Ecto neural progenitor cell (in vitro differentiated cells): ENCODE measurements at places on chromosomes 2 and 18.

DNA sequence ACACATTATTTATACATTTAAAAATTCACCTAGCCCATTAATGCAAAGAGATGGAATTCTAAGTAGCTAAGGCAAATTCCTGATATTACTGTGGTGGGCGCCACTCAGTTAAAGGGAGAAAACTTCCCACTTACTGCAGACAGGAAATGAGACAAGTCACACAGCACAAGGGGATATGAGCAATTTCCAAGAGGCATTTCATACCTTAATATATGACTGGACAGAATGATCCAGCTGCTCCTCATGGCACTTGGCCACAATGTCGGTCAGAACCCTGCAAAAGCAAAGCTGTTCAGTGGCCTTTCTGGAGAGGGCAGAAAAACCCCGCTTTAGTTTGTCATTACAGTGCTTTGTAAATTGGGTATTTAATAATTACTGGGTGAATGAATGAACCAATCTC is 121.4 kb upstream of the CCDC195 start:
- DNase-seq = no peak

GRCh38 chr18:48875942-48876511 is 74.7 kb downstream of the SMAD7 start:
- DNase-seq = no peak

DNA sequence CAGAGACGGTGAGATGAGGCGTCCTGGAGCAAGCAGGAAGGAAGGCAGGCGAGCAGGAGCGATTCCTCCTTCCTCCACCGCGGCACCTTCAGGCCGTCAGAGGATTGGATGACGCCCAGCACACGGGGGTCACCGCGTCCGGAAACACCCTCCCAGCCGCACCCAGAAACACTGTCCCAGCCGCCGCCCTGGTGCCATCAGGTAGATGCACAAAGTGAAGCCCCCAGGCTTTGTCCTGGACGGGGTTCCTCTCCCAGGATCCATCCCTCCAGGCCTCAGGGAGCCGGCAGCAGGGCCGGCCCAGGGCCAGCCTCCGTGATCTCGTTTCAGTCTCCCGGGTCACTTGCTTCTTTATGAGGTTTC is 31.5 kb downstream of the RTP5 start:
- DNase-seq = no peak

GRCh38 chr18:77061946-77062517 is 70.6 kb downstream of the MBP start:
- DNase-seq = no peak

DNA sequence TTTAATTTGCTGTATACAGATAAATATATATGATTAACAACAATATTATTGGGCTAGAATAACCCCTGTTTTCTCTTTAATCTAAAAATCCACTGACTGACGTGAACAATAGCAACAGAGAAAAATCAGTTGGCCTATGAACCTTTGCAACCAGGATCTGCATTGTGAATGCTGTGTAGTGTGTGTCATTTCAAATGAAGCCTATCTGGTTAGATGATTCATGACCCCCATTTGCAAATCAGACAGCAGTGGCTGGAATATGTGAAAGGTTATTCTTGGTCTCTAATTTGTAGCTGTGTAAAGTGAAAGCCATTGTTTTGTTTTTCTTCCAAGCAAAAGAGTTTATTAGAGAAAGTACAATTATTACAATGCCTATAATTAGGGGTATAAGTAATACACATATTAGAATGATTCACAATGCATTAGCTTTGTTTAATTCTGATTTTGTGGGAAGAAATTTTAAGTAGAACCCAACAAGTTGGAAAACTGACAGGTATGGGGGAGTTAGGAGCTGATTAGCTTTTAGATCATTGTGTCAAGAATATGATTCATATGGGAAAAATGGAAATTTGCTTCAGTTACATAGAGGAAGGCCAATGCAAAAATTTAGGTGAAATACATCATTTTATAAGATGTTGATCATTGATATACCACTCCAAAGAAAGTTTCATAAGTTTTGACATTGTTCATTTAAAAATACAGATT is 1362.2 kb upstream of the TMEFF2 start:
- DNase-seq = no peak

GRCh38 chr2:205656941-205657340 is 25.4 kb upstream of the NRP2 start:
- no peak for DNase-seq

- DNase-seq = no peak
Observed at GRCh38 chr18:77062518-77063003, 70.0 kb downstream of the MBP start.

- DNase-seq = no peak
Observed at GRCh38 chr2:184449760-184450159, 148.6 kb upstream of the ZNF804A start.

GRCh38 chr2:162071001-162071400 is 3.0 kb downstream of the DPP4 start:
- DNase-seq = no peak

DNA sequence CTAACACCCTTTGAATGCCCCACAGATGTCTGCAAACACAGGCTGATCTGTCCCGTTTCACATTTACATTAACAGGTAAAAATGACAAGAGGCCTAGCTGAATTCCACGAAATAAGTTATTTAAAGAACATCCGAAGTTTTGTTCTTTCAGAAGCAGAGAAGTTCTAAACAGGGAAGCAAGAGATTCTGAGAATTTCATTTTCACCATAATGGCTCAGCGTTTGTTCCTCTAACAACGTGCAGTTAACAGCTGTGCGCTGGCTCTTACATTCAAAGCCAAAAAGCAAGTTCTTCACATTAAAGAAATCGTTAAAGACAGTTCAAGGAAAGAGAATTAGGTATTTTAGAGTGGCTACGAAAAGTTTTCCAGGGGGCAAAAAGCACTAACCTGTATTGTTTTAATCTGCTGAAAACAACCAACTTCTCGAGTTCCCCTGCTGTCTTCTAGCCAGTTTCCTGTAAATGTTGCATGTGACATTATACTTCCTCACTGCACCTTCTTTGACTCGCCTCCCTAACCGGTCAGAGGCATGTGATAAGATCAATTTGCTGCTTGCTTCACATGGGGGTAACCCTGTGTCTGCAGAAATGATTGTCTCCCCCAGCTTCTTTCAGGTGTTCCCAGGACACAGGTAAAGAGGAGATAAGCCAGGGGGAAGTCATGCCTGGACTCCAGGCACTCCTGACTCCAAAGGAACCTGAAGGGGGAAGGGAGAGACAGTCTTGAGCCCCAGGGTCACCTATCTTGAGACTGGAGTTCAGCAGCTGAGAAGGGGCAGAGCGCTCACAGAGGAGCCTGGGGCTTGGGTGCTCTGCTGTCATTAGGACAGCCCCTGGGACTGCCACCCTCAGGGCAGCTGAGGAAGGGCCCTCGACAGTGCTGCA is 36.8 kb upstream of the WIPF1 start:
- no peak for DNase-seq

DNA sequence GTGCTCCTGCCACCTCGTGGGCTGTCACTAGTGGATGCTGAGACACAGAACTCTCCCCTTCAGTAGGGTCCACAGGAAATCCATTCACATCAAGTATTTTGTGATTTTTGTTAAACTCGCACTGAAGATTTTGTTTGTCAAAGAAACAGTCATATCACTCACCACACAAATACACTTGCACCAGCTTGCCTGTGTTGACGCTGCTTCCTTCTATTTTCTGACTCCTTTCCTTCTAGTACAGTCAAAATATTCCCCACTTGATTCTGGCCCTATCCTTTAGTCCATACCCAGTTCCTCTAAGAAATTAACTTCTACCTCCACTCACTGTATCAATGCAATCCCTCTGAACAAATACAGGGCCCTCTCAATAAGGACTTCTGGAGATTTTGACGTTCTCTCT is 213.2 kb upstream of the ARL4C start:
- DNase-seq = no peak

GRCh38 chr18:46302528-46303485 is 198.6 kb downstream of the HAUS1 start:
- DNase-seq = no peak

- DNase-seq = no peak
Observed at GRCh38 chr2:19851116-19851695, 50.6 kb downstream of the TTC32 start.

DNA sequence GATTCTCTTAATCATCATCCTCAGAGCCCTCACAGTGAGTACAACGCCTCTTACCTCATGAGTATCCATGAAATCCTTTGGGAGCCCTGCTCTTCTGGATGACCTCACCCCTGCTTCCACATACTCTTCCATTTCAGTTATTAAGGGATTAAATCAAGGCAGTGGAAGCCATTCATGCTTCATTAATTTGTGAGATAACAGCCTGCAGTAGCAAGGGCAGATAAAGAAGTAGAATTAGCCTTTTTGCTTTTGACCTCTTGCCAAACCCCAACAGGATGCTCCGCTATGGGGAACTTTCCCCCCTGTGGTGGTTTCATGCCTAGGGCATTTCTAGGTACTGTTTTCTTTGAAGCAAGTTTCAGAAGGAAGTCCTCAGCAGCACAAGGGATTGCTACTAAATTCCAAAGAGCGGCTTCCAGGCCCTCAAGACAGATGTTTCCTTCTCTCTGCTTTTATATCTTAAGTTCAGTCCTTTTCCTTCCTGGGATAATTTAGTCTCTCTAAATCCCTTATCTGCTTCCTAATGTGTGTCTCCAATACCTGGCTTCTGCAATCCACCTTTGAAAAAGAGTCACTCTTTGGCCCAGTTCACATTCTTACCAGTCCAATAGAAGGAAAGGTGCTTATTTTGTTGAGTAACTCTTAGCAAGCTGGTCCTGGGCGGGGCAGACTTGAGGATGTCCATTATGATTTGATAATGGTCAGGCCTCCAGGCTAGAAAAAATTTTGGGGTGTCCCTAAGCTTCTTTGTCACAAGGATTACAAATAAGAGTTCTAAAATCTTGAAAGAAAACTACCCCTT is 76.9 kb downstream of the MYO1B start:
- DNase-seq = no peak

DNA sequence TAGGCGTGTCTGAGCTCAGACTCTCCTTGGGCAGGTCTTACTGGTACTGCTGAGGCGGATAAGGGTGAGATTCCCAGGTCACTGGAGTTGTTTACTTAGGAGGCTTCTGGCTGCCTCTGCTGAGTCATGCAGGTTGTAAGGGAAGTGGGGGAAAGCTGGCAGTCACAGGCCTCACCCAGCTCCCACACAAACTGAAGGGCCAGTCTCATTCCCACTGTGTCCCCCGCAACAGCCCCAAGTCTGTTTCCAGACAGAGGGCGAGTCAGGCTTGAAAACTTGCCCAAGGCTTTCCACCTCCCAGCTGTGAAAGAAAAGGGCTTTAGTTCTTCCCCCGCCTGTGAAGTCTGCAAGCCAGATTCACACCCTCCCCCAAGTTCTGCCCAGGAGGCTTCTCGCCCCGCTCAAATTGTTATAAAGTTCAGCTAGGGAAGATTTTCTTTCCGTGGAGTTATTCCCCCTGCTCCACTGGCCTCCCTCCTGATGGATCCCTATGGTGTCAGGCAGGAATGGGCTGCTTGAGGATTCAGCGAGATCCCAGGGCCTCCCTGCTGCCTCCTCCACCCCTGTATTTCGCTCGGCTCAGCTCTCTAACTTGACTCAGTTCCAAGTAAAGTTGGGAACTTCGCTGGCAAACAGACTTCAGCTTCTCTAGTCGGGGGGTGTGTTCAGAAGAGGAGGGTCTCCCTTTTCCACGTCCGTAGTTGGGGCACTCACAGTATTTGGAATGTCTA is 248.6 kb downstream of the NR4A2 start:
- DNase-seq = peak; percentile 37

DNA sequence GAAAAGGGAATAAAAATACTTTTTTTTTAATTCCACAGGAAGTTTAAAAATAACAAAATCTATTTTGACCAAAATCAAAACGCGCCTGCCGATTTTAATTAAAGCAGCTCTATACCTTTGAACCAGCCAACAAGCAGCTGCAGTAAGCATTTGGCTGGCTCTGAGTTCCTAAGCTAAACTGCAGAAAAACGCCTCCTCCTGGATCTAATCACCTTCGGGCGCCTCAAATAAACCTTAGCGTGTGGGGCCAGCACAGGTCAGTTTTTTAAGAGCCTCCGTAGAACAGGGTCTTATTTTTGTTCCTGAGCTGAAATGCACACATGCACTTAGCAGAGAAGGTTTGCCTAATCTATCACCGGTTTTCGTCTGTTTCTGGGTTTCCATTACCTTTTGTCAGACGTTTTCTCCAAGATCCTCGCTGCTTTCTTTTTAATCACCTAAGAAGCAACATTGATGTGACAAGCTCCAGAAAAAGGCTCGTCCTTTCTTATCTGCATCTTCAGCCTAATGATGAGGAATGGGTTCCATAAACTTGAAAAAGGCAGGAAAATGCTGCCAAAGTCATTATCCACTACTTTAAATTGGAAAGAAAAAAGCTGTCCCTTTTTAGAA is 64.7 kb upstream of the HNRNPA3 start:
- no peak for DNase-seq

GRCh38 chr18:54859667-54860421 is 31.6 kb downstream of the RAB27B start:
- no peak for DNase-seq

GRCh38 chr2:19124135-19124534 is 234.3 kb downstream of the OSR1 start:
- DNase-seq = no peak

DNA sequence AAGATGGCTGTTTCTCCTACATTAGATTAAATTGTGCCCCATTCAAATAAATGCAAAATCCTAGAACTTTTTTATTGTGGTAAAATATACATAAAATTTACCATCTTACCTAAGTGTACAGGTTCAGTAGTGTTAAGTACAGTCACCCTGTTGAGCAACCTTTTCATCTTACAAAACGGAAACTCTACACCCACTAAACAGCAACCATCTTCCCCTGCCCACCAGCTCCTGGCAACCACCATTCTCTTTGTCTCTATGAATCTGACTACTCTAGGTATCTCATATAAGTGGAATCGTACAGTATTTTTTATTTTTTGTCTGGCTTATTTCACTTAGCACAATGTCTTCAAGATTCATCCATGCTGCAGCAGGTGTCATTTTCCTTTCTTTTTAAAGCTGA is 53.0 kb downstream of the ASXL2 start:
- DNase-seq = no peak

DNA sequence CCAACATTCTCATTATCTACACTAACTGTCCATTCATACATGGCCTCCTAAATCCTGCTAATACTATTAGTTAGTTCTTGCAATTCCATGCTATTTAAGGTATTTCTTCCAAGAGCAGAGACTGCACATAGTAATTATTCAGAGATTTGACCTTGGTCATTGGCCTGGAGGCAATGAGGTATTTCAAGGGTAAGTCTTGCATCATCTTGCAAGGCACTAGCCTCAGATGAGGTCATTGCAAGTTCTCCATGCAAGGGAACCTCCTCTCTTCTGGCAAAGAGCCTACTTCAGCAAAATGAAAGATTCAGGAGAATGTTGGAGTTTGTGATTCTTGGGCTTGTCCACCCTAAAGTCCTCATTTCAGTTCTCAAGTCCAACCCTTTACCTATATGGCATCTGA is 48.5 kb upstream of the IKZF2 start:
- DNase-seq = no peak

DNA sequence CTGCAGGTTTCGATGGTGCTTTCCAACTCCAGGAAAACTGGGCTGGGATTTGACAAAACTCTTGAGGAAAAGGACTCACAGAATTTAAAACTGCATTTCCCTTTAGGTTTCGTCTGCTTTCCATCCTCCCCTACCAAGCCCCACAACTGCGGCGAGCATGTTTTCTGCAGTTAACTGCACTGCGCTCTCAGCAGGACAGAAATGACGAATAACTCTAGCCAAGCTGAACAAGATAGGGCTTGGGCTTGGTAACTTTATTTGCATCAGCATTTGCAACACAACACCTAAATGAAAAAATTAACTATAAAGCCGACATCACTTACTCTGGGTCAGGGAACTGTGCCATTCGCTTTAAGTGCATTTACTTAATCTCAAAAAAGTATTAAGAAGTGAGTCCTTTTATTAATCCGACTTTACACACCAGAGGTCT is 669 bp upstream of the PIKFYVE start:
- peak; percentile 51 for DNase-seq
